Stimulated activated CD8-positive, alpha-beta memory T cell treated with anti-CD3 and anti-CD28 coated beads, Interleukin-15, amount 100 ng/mL, for 1 hour (primary cell): ENCODE measurements at places on chromosomes 3 and 15.

- DNase-seq = no peak
Observed at GRCh38 chr15:100020189-100020588, 287.0 kb upstream of the LYSMD4 start.

- DNase-seq = no peak
Observed at GRCh38 chr3:43764471-43764870, 73.7 kb downstream of the ABHD5 start.

- no peak for DNase-seq
Observed at GRCh38 chr15:94196531-94196930, 34.8 kb upstream of the MCTP2 start.

- no peak for DNase-seq
Observed at GRCh38 chr15:35929740-35930444, 383.9 kb upstream of the DPH6 start.

- DNase-seq = no peak
Observed at GRCh38 chr3:27034255-27034654, 334.9 kb downstream of the NEK10 start.

DNA sequence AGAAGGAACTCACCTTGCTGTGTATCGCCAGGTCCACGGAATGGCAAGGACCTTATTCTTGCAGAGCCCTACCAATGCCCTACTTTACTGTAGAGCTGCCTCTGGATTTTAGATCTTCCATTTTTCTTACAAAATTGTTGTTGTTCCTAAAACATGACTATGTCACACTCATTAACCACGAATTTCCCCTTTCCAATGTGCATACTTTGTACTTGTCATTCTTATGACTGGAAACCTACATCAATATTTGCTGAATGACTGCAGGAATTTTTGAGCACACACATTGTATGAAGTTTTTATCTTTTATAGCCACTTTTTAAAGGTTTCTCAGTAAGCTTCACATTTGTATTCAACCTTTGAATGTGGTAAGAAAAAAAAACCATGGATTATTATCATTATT lies 35.9 kb upstream of the CMSS1 start:
- no peak for DNase-seq

DNA sequence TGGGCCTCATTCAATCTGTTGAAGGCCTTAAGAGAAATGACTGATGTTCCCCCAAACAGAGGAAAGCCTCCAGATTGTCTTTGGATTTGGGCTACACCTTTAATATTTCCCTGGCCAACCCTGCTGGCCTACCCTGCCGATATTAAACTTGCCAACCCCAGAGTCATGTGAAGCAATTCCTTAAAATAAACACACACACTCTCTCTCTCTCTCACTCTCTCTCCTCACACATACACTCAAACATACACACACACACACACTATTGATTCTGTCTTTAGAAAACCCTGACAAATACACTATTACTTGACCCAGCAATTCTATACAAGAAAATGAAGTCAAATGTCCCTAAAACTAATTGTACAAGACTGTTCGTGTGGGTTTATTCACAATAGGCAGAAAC lies 109.9 kb upstream of the ST8SIA2 start:
- no peak for DNase-seq
